Hindlimb muscle (tissue), 1 donor: ENCODE measurements at places on chromosomes 5 and 9. TPM values are rescaled to one million over a fixed set of nuclear protein-coding genes. Genes with fewer than 3 reads are reported as not detected.
A peak's percentile ranks its signal among the peaks of the same experiment; 100 is the strongest.

TSC1 gene
- polyA plus RNA-seq: 36.1 TPM

GRCh38 chr5:115842089-115842935, 577 bp downstream of the AP3S1 start:
- peak; percentile 76 for DNase-seq

GRCh38 chr9:133375116-133375723, 640 bp downstream of the SURF4 start:
- peak; percentile 32 for DNase-seq

DNA sequence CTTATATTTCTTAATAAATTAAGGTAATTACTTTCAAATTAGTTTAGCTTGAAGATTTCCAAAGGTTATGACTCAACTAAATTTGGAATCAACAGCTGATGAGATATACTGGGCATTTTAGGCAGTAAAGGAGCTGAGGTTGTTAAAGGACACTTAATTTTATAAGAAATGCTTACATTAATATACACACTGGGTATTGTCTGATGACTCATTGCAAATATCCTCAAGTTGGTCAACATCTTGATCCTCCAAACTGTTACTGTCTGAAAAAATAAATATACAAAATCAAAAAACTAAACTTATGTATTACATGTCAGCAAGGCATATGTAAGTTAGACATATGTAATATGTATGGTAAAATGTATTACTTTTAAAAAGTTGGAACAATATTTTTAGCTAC, 3.4 kb downstream of the GFM2 start:
- DNase-seq: no peak

GRCh38 chr5:172442592-172442991, 11.7 kb downstream of the SH3PXD2B start:
- no peak for DNase-seq

DNA sequence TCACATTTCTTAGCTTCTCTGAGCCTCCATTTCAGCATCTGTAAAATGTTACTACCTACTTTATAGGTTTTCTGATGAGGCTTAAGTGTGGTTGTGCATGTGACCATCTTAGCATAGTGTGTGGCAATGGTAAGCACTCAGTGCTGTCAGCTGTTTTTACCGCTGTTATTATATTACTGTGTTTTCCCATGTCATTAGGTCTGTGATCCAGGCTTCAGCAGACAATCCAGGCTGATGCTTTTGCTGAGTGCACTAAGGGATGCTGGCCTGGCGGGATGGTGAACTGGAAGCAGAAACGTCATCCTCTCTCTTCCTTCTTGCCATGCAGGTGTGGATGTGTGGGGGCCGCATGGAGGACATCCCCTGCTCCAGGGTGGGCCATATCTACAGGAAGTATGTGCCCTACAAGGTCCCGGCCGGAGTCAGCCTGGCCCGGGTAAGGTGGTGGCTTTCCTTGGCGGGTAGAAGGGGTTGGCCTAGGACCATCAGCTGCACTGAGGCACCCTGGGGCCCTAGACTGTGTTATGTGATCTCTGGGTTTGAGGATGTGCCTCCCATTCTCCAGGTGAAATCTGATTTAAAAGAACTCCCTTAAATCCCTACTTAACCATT, 41.9 kb upstream of the SAP30L start:
- no peak for DNase-seq

AFAP1L1 gene
- polyA plus RNA-seq: 129 TPM
